CD4-positive, alpha-beta T cell (primary cell): ENCODE measurements at places on chromosomes 6 and 20.
A peak's percentile ranks its signal among the peaks of the same experiment; 100 is the strongest.

GRCh38 chr6:157579467-157580031 is 198.6 kb downstream of the ZDHHC14 start:
- DNase-seq = no peak

DNA sequence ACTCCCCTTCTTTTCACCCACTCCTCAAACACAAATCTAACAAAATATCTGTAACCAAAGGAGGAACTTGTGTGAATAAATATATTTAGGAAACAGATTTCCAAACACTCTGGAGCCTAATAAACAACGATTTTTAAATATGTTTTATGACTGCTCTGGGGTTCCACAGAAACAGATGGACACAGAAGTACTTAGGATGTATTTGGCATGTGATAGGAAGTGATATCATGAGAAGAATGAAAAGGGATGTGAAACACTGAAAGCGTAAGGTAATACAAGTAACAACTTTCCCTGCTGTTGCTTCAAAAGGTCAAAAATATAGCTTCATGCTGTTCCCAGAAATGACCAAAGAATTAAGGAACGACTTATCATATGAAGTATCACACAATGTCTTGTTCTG is 26.1 kb upstream of the ENPP1 start:
- DNase-seq = no peak

GRCh38 chr20:37777012-37777950 is 83.5 kb downstream of the CTNNBL1 start:
- DNase-seq = no peak

GRCh38 chr20:18647777-18648176 is 59.9 kb downstream of the DTD1 start:
- no peak for DNase-seq

DNA sequence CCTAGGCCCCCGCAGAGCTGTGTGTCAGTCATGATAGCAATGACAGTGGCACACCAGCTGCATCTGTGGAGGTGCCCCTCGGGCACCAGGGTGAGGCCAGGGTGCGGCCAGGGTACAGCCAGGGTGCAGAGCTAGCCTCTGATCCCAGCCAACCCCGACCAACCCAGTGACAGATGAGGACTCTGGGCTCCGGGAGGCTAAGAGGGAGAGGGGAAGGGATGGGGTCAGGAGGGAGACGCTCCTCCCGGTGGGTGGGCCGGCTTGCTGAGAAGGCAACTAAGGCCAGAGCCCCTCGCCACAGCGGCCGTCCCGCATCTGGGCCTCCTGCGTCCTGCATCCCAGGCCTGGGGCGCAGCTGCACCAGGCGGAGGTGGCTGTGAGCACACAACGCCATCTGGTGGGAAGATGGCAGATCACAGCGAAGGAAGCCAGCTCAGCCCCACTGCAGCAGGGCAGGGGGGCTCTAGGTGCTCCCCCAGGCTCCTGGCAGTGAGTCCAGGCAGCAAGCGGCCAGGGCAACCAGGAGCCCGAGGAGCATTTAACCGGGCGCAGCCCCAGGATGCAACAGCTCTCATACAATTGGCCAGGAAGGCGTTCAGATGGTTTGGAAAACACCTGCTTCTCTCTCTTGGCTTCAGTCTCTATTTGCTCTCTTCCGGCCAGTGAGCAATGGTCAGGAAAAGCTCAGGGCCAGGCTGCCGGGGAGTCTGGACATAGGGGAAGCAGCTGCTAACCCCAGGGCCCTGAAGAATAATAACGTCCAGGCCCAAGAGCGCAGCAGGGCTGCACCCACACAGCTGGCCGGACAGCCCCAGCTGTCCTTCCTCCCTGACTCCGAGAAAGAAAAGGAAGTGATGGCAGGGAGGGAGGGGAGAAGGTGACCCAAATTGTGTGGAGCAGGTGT is 169.4 kb downstream of the TAF4 start:
- no peak for DNase-seq

GRCh38 chr6:50093116-50093937 is 43.6 kb upstream of the DEFB112 start:
- DNase-seq = no peak

DNA sequence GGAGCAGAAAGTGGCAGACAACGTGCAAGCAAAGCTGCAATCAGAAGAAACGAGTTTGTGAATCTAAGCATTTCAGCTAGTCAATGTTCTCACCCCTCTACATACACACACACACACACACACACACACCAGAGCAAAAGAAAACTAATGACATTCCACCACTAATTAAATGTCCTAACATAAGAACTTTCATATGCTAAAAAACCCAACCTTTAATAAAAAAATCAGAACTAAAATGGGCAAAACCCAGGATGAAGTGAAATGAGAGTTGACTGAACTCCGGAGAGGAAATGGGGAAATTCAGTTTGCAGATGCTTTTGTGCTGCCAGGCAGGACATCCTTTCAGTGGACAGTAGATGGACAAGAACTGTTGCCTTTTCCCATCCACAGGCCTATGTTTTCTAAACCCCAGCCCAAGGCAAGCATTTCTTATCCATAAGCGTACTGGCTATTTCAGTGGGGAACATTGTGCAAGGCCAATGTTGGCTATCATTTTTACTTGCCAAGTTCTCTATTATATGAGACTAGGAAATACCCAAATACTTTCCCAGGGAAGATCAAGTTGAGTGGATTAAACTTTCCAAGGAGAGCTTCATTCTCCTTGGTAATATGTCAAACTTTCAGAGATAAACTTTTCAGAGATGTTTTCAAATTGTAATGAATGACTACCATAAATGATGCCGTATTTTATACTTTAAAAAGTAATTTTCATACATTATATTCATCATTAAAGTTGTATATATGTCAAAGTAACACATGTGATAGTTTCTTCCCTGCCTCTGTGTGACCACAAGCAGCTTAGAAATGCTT is 27.3 kb downstream of the RIN2 start:
- DNase-seq = no peak

DNA sequence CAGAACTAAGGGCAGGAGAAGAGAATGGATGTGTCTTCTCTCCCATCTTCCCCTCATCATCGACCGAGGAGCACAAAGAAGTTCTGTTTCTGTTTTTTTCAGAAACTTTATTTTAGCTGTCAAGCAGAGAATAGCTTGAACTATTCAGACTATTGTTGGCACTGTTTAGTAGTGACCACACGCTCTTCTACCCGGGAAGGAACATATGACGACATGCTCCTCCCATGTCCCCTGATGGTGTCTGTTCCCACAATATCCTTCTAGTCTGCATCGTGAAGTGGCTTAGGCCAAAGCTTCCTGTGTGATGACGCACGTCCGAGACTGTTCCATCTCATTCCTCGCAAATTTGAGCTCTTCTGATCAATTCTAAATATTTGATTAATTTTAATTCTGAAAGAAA is 27.2 kb upstream of the KIF25 start:
- DNase-seq = no peak

GRCh38 chr20:31860390-31861134 is 9.8 kb downstream of the DUSP15 start:
- no peak for DNase-seq

- DNase-seq = no peak
Measured at GRCh38 chr6:136607204-136607931, 57.1 kb upstream of the MAP7 start.

GRCh38 chr6:105301072-105301503 is 101.8 kb downstream of the PREP start:
- no peak for DNase-seq

- no peak for DNase-seq
Measured at GRCh38 chr6:112176175-112176574, 78.2 kb downstream of the LAMA4 start.

- no peak for DNase-seq
Measured at GRCh38 chr6:143621876-143622605, 55.7 kb upstream of the PHACTR2 start.

DNA sequence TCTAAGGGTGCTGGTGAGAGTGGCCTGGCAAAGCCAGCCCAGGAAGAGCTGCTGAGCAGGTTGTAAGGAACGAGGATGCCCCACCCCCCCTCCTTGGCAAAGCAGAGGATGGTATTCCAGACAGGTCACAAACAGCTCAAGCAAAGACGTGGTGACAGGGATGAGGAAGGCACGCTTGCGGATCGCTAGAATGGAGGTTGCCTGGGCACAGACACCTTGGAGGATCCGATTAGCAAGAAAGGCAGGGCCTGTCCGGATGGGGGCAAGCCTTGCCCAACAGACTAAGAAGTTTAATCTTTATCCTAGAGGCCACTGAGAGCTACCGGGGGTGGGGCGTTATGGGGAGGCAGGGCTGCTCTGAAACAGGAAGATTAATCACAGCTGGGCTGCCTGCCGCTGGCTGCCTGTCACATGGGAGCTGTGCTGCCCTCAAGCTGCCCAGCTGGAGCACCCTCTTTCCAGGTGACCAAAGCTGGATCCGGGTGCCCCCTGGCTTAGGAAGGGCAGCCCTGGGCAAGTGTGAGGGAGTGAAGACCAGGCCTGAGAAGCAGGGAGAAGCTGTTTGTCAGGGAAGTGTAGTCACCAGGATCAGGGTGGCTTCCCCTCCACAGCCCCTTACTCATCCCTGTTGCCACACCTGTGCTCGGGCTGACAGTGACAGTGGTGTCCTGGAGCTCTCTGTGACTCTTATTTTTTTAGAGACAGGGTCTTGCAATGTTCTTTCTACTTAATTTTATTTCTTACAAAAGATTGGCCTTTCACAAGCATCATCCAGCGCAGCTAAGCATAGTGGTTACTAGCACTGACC is 9.1 kb upstream of the MAPK13 start:
- peak; percentile 76 for DNase-seq

DNA sequence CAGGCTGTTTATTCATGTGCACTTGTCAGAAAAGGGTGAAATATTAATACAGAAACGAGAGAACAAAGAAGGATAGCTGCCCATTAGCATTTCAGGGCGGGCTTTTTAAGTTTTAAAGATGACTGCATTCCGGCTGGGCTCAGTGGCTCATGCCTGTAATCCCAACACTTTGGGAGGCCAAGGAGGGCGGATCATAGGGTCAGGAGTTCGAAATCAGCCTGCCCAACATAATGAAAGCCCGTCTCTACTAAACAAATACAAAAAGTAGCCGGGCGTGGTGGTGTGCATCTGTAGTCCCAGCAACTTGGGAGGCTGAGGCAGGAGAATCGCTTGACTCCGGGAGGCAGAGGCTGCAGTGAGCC is 130.5 kb downstream of the HFE start:
- no peak for DNase-seq

DNA sequence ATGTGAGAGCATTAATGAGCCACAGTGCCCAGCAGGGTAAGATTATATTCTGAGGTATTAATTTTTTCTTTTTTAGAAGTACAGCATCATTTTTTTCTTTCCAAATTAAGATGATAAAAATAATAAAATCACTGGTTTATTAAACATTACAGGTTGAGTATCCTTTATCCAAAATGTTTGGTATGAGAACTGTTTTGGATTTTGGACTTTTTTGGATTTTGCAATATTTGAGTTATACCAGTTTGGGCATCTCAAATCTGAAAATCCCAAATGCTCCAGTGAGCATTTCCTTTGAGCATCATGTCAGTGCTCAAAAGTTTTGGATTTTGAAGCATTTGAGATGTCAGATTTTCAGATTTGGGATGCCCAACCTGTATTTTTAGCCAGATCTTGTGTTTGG is 44.4 kb downstream of the ENPP1 start:
- DNase-seq = no peak

- no peak for DNase-seq
Measured at GRCh38 chr20:50187403-50188051, 3.1 kb upstream of the CEBPB start.

GRCh38 chr6:99746261-99746895 is 139.7 kb downstream of the PRDM13 start:
- peak; percentile 40 for DNase-seq

- no peak for DNase-seq
Measured at GRCh38 chr6:5248302-5249098, 12.2 kb downstream of the LYRM4 start.

DNA sequence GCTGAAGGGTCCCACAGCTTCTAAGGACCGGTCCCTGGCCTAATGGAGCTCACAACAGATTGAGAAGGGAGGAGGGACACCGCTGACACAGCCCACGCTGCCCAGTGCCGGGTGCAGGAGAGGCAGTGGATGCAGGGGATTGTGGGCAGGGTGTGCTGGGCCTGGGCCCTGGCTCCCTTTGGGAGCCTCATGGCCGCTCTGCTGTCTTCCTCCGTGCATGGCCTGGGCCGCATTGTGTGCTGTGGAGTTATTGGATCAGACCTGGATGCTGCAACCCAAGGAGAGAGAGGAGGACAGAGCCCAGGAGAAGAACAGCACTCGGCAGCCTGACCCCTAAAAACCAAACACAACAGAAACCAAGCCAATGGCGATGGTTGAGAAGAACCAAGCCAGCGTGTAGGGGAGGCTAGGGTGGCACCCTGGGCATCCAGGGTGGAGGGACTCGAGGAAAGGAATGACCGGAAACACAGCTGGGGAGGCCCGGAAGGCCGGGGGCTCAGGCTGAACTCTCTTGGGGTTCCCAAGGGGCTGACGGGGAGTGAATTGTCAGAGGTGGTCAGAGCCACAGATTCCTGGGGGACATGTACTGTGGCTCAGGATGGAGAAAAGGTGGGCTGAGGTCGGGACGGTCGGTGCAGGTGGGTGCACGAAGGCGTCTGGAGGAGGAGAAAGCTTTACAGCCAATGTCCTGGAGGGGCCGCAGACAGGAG is 41.0 kb downstream of the ERMARD start:
- DNase-seq = no peak

- no peak for DNase-seq
Measured at GRCh38 chr6:37116326-37116725, 53.6 kb upstream of the PIM1 start.

DNA sequence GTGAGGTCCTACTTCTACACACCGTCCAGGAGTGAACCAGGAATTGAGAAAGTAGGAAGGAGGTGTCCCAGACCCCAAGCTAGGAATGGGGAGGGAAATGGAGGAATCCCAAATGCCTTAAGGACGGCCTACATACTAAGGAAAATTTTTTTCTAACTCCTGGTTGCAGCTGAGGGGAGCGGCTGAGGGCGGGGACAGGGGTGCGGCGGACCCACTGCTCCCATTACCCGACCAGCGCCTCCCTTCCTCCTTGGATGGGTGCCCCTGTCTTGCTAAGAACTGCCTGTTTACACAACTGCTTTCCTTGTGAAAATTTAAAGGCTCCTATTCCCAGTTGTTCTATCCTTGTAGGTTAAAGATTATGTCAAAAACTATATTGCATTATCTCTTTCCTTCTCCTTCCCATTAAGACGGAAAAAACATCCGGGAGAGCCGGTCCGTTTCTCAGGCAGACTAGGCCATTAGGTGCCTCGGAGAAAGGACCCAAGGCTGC is 699 bp upstream of the HSPA1B start:
- no peak for DNase-seq
